Kidney (tissue), 22 donors: ENCODE measurements at places on chromosomes 3 and 15. TPM values are rescaled to one million over a fixed set of nuclear protein-coding genes. Genes with fewer than 3 reads are reported as not detected.

DNA sequence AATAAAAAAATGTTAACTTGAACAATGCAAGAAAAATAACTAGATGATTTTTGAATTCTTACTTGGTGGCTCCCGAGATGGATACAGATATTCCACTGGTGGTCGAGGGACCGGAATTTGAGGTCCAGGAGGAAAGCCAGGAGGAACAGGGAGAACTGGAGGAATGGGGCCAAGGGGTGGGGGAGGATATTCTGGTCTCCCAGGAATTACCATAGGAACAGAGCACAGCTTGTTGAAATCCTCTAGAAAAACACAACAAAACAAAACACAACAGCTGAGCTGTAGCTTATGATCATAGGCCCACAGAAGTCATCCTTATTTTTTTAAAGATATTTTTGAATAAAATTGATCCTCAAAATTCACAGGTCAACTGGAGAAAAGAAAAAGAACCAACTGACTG lies 129.4 kb downstream of the FBN1 start:
- no peak for DNase-seq
- no peak overlapping the region for H3K27ac ChIP-seq

GRCh38 chr3:20380295-20380694 lies 194.3 kb upstream of the SGO1 start:
- no peak overlapping the region for H3K4me3 ChIP-seq
- H3K36me3 ChIP-seq = no peaks in the 10 kb centered on the region
- H3K27ac ChIP-seq = no peak overlapping the region
- H3K27me3 ChIP-seq = no peaks in the 10 kb centered on the region

DNA sequence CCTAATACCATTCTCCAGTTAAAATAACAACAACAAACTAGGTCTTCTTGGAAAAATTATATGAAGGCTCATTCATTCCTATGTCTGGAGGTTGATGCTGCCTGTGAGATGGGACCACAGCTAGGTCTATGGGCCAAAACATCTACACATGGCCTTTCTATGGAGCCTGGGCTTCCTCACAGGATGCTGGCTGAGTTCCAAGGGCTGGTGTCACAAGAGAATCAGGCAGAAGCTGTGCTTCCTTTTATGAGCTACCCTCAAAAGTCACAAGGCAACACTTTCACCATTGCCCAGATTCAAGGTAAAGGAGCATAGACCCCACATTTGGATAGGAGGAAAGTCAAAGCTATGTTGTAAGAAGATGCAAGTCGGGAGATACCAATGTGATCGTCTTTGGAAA lies 4.6 kb upstream of the RTP2 start:
- no peaks in the 10 kb centered on the region for H3K36me3 ChIP-seq
- no peaks in the 10 kb centered on the region for H3K27me3 ChIP-seq
- no peak overlapping the region for H3K27ac ChIP-seq
- H3K4me3 ChIP-seq = no peak overlapping the region
- DNase-seq = no peak

- peak overlapping the region; percentile 50 for H3K4me3 ChIP-seq
- H3K4me1 ChIP-seq = peaks cover 36% of the 10 kb centered on the region
- peak overlapping the region; percentile 64 for H3K27ac ChIP-seq
- peak; percentile 72 for DNase-seq
- peaks cover 5% of the 10 kb centered on the region for H3K36me3 ChIP-seq
- no peaks in the 10 kb centered on the region for H3K27me3 ChIP-seq
Observed at GRCh38 chr15:30985081-30985531, 6.3 kb downstream of the MTMR10 start.

GRCh38 chr3:150653110-150653561 lies 50.0 kb downstream of the SELENOT start:
- no peaks in the 10 kb centered on the region for H3K36me3 ChIP-seq
- H3K4me1 ChIP-seq = no peaks in the 10 kb centered on the region
- H3K27me3 ChIP-seq = no peaks in the 10 kb centered on the region
- no peak overlapping the region for H3K27ac ChIP-seq
- no peak overlapping the region for H3K4me3 ChIP-seq
- DNase-seq = no peak

DNA sequence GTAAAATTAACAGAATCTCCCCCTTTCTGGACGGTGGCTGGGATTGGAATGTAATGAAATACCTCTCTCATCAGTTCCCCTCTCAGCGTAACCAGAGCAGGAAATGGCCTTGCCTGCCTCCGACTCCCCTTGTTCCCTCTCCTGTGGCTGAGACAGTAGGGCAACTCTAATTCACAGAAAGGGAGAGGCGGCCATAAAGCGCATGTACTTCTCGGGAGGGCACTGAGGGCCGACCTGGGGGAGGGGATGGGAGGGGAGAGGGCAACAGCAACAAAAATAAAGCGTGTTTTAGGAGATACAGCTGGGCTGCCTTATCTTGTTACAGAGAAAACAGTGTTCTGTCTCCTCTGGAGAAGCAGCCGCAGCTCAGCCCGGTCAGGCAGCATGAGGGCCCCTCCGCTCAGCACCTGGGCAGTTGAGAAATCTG lies 783.3 kb upstream of the ARRDC4 start:
- peak; percentile 95 for DNase-seq
- no peaks in the 10 kb centered on the region for H3K36me3 ChIP-seq
- H3K4me3 ChIP-seq = no peak overlapping the region
- H3K4me1 ChIP-seq = no peaks in the 10 kb centered on the region
- H3K27ac ChIP-seq = no peak overlapping the region

GRCh38 chr15:68885070-68885469 lies 45.3 kb upstream of the SPESP1 start:
- H3K27me3 ChIP-seq = no peaks in the 10 kb centered on the region
- H3K4me3 ChIP-seq = no peak overlapping the region
- no peaks in the 10 kb centered on the region for H3K4me1 ChIP-seq
- no peak overlapping the region for H3K27ac ChIP-seq

DNA sequence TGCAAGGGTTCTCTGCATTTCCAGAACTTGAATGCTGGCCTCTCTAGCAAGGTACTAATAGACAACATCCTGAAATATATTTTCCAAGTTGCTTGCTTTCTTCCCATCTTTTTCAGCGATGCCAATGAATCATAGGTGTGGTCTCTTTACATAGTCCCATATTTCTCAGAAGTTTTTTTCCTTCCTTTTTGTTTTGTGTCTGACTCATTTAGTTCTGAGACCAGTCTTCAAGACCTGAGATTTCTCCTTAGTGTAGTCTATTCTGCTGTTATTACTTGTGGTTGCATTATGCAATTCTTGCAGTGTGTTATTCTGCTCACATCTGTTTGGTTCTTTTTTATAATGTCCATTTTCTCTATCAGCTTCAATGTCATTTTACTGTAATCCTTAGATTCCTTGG lies 1265.0 kb upstream of the ALCAM start:
- no peak overlapping the region for H3K27ac ChIP-seq
- no peak overlapping the region for H3K4me3 ChIP-seq
- DNase-seq = no peak
- no peaks in the 10 kb centered on the region for H3K27me3 ChIP-seq
- no peaks in the 10 kb centered on the region for H3K36me3 ChIP-seq

Gene SAMMSON
- 0.98 TPM for total RNA-seq

Gene IP6K1
- 49.6 TPM for total RNA-seq

Gene NMNAT3
- 6.4 TPM for total RNA-seq

Gene BCHE
- 1.4 TPM for total RNA-seq

Gene MEX3B
- total RNA-seq = 0.91 TPM

Gene MLF1
- total RNA-seq = 16.9 TPM

Gene CCK
- total RNA-seq = not detected

Gene NTRK3
- 25.5 TPM for total RNA-seq

Gene ATP13A3
- total RNA-seq = 103 TPM

Gene COLQ
- 4.3 TPM for total RNA-seq

Gene TMEM158
- total RNA-seq = 5.1 TPM
